ENCODE measurements at places on chromosomes 16 and 17. TPM values are rescaled to one million over a fixed set of nuclear protein-coding genes. Genes with fewer than 3 reads are reported as not detected.

The SNX11 gene
- total RNA-seq = 15.4 TPM

The SLC52A1 gene
- not detected for total RNA-seq

The OR3A1 gene
- not detected for total RNA-seq

The QPRT gene
- 0.95 TPM for total RNA-seq

The MYL11 gene
- total RNA-seq = 0.81 TPM

The HOXB3 gene
- total RNA-seq = 26.8 TPM

The PRSS33 gene
- total RNA-seq = not detected

The HOXB8 gene
- total RNA-seq = 1.4 TPM

The SLC16A6 gene
- 1.2 TPM for total RNA-seq

The BRIP1 gene
- total RNA-seq = 0.14 TPM

The FZD2 gene
- total RNA-seq = 12.6 TPM

The GPRC5C gene
- total RNA-seq = 67.0 TPM

The PRR35 gene
- 0.42 TPM for total RNA-seq

The COQ9 gene
- total RNA-seq = 29.5 TPM

The BOLA2 gene
- 8.7 TPM for total RNA-seq

The LCAT gene
- total RNA-seq = 28.1 TPM

The KRTAP9-2 gene
- not detected for total RNA-seq

The HOXB7 gene
- 0.63 TPM for total RNA-seq

The GCGR gene
- total RNA-seq = not detected

The KRTAP4-5 gene
- not detected for total RNA-seq

The WDR90 gene
- total RNA-seq = 22.7 TPM

All from thoracic aorta (tissue), 2 donors.